Spleen (tissue), 13 donors: ENCODE measurements at places on chromosomes 6 and 20. TPM values are rescaled to one million over a fixed set of nuclear protein-coding genes. Genes with fewer than 3 reads are reported as not detected.

DNA sequence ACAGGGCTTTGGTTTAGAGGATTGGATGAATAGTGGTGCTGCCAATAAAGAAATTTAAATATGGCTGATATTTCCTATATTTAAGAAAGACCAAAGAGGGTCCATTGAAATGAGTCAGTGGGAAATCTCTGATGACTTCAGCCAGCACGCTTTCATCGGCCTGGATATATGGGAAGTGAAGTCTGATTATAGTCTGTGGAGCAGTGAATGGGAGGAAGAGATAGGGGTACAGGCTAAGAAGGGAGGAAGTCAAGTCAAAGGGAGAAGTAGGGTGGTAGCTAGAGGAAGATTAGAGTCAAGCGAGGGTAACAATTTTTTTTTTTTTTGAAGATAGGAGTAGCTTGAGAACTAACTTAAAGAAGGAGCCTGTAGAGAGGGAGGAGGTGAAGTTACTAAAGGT, 22.7 kb downstream of the SLC16A10 start:
- H3K4me1 ChIP-seq: peaks cover 15% of the 10 kb centered on the region
- H3K27ac ChIP-seq: no peak overlapping the region
- no peaks in the 10 kb centered on the region for H3K36me3 ChIP-seq
- no peak for DNase-seq
- H3K27me3 ChIP-seq: no peaks in the 10 kb centered on the region

DNA sequence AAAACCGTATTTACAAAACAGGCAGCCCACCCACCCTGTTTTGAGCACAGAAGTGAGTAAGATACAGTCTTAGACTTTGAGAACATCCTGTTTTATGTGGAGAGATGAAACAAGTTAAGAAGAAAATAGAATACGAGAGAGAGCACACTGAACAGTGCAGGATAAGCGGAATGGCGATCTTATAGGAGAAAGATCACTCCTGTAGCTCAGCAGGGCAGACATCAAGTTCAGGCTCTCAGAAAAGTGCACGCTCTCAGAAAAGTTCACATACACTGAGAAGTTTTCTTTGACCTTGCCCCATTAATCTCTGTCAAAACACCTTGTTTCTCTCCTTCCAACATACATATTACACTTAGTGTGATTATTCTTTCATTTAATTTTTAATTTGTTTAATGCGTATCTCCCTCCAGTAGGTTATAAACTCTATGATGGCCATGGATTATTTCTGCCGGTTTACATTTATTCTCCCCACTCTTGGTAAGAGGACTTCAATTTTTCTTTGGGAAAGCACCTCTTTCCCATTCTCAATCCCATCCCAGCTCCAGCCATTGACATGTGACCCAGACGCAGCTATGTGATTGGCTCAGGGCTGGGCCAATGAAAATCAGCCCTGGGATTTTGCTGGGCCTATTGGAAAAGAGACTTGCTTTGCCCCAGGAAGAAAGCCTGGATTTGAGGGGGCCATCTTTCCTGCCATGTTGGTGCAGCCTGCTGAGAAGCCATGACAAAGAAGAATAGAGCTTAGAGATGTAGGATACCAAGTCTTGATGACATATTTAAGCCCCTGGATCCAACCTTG, 16.2 kb downstream of the KCNB1 start:
- no peaks in the 10 kb centered on the region for H3K36me3 ChIP-seq
- H3K27ac ChIP-seq: no peak overlapping the region
- H3K4me1 ChIP-seq: no peaks in the 10 kb centered on the region
- H3K27me3 ChIP-seq: peaks cover 23% of the 10 kb centered on the region

DNA sequence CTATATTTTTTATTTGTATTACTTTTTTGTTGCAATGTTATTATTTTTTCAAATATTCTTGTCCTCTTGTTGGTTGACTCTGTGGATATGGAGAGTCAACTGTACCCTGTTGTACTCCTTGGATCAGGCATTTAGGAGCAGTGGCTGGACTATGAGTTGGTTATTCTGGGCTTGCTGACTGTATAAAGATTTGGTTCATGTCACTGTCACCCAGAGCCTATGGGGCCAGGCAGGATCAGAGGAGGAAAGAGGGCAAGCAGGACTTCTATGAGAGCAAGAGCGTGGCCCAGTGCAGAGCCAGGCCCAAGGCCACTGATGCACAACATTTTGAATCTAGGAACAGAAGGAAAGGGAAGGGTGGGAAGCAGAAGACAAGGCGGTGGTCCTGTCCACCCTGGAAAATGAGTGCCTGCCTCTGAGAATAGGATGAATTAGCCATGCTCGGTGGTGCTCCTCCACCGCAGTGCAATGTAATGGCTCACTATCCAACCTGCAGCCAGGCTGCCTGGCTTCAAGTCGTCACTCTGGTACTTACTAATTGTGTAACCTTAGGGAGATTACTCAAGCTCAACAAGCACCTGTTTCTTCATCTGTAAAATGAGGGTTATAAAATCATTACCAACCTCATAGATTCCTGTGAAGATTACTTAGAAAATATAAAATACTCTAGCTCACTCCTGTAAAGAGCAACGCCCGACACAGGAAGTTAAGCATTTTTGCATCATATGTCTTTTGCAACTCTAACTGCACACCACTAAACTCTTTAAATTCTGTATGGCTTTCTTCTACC, 192.1 kb downstream of the KCNQ5 start:
- H3K27me3 ChIP-seq: no peaks in the 10 kb centered on the region
- H3K4me3 ChIP-seq: no peak overlapping the region
- H3K27ac ChIP-seq: no peak overlapping the region

DNA sequence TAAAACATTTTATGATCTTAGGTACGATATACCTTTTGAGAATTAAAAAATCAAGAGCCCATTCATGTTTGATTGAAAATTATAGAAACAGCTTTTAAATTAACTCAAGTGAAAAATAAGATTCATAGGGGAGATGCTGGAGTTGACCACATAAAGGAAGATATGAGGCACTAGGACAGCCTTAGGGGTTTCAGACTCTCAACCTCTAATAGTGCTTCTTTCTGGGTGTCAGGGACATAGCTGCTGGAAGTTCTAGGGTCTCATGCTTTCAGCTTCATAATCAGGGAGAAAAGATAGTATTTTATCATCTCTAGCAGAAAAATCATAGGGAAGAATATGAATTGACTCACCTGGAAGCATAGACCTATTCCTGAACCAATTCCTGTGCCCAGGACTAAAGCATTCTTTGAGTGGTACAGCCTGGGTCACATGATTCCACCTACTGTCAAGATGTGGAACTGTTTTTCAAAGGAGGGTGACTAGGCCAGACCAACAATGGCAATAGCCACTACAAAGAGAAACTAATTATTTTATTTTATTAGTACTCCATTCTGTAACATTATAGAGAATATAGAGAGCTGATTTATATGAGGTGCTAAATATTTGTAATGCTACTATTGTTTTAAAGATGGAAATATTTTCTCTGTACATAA, 27.8 kb upstream of the CENPW start:
- no peak overlapping the region for H3K27ac ChIP-seq
- H3K36me3 ChIP-seq: no peaks in the 10 kb centered on the region
- no peak for DNase-seq
- H3K27me3 ChIP-seq: no peaks in the 10 kb centered on the region

- no peak overlapping the region for H3K27ac ChIP-seq
- DNase-seq: no peak
- no peaks in the 10 kb centered on the region for H3K27me3 ChIP-seq
- no peaks in the 10 kb centered on the region for H3K36me3 ChIP-seq
Measured at GRCh38 chr20:22795871-22796270, 211.5 kb upstream of the FOXA2 start.

DNA sequence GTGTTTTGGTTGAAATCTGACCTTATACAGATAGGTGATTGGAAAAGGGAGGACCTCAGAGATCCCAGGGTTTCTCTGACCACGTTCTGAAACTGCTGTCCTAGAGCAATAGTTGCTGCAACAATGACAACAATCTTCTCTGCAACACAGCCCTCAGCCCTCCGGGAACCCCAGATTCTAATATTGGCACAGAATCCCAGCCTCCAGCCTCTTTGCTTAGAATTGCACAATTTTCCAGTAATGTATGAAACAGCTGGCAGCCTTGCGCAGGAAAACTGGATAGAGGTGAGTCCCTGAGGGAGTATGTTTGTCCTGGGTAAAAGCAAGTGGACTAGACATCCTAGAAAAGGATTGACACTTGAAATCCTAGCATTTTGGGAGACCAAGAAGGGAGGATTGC, 30.4 kb upstream of the PNRC1 start:
- no peaks in the 10 kb centered on the region for H3K27me3 ChIP-seq
- H3K36me3 ChIP-seq: no peaks in the 10 kb centered on the region
- no peak for DNase-seq

Gene MOCS1
- 5.0 TPM for total RNA-seq

GRCh38 chr6:33323623-33323948, 6.0 kb upstream of the ZBTB22 start:
- H3K4me1 ChIP-seq: peaks cover 68% of the 10 kb centered on the region
- DNase-seq: peak; percentile 87
- peak overlapping the region; percentile 93 for H3K4me3 ChIP-seq

Gene CYP24A1
- total RNA-seq: not detected

Gene PPIL6
- 0.85 TPM for total RNA-seq

Gene ANGPT4
- not detected for total RNA-seq

GRCh38 chr20:37969949-37970855, 63.1 kb downstream of the TTI1 start:
- H3K27me3 ChIP-seq: no peaks in the 10 kb centered on the region
- H3K36me3 ChIP-seq: no peaks in the 10 kb centered on the region
- H3K4me3 ChIP-seq: no peak overlapping the region
- no peaks in the 10 kb centered on the region for H3K4me1 ChIP-seq
- no peak overlapping the region for H3K27ac ChIP-seq

- no peak overlapping the region for H3K27ac ChIP-seq
- H3K4me1 ChIP-seq: peaks cover 53% of the 10 kb centered on the region
- DNase-seq: no peak
- H3K4me3 ChIP-seq: no peak overlapping the region
- H3K36me3 ChIP-seq: no peaks in the 10 kb centered on the region
- no peaks in the 10 kb centered on the region for H3K27me3 ChIP-seq
Measured at GRCh38 chr20:57445298-57445697, 54.1 kb downstream of the RBM38 start.

Gene TNNC2
- total RNA-seq: not detected

- H3K27ac ChIP-seq: no peak overlapping the region
- no peak overlapping the region for H3K4me3 ChIP-seq
- H3K36me3 ChIP-seq: no peaks in the 10 kb centered on the region
- no peak for DNase-seq
Measured at GRCh38 chr6:18457065-18457737, 70.1 kb downstream of the RNF144B start.

GRCh38 chr6:12339808-12340487, 49.8 kb downstream of the EDN1 start:
- H3K36me3 ChIP-seq: no peaks in the 10 kb centered on the region
- H3K4me1 ChIP-seq: no peaks in the 10 kb centered on the region
- no peak for DNase-seq
- H3K27ac ChIP-seq: no peak overlapping the region

DNA sequence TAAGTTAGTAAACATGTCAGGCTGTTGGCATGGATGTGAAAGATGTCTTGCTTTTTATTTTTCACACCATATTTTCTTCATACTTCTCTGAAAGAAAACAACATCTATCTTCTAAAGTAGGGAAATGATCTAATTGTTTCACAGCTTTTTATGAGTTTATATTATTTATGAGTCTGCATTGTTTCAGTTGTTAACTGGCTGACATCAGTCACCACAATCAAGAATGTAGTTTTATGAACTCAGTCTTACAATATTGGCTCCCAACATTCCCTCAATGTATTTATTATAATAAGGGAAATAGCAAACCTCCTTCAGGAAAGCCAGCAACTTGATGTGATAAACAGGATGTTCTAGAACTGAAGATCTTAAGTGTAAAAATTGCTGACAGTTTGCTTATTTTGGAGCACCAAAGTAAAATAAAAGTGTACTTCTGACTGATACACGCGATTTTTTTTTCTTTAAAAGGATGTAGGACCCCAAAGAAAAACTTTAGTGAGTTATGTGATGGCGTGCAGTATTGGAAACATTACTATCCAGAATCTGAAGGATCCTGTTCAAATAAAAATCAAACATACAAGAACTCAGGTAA, 106.0 kb downstream of the ADGRG6 start:
- no peaks in the 10 kb centered on the region for H3K4me1 ChIP-seq
- H3K27me3 ChIP-seq: no peaks in the 10 kb centered on the region
- H3K36me3 ChIP-seq: no peaks in the 10 kb centered on the region
- no peak overlapping the region for H3K27ac ChIP-seq
- H3K4me3 ChIP-seq: no peak overlapping the region

GRCh38 chr6:27312146-27312949, at the start of gene POM121L2:
Gene POM121L2 (minus strand): TSS chr6:27312273. CDS start chr6:27312170, 103 bp downstream.
- peaks cover 68% of the 10 kb centered on the region for H3K27me3 ChIP-seq
- no peak within 1 kb of the TSS for H3K27ac ChIP-seq
- H3K4me3 ChIP-seq: peak within 1 kb of the TSS; percentile 75
- H3K4me1 ChIP-seq: peaks cover 15% of the 10 kb centered on the region

Gene TBPL1
- 19.3 TPM for total RNA-seq

DNA sequence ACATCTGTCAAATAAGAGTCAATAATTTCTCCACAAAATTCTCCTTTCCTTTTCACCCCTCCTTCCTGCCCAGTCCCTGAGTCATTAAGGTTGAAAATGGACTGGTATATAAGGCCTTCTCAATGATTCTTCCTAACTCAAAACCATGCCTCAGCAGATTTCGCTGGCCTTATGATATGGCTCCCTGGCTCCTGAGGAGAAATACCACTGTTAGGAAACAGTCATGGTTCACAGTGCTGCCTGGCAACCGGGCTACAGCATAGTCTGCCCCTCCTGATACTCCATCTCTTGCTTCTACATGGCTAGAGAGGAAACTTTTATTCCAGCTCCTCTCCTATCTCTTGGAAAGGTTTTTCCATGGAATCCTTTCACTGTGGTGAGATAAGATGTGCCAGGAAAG, 4.7 kb downstream of the UBE2J1 start:
- DNase-seq: no peak
- H3K27me3 ChIP-seq: no peaks in the 10 kb centered on the region
- peaks cover 84% of the 10 kb centered on the region for H3K4me1 ChIP-seq

DNA sequence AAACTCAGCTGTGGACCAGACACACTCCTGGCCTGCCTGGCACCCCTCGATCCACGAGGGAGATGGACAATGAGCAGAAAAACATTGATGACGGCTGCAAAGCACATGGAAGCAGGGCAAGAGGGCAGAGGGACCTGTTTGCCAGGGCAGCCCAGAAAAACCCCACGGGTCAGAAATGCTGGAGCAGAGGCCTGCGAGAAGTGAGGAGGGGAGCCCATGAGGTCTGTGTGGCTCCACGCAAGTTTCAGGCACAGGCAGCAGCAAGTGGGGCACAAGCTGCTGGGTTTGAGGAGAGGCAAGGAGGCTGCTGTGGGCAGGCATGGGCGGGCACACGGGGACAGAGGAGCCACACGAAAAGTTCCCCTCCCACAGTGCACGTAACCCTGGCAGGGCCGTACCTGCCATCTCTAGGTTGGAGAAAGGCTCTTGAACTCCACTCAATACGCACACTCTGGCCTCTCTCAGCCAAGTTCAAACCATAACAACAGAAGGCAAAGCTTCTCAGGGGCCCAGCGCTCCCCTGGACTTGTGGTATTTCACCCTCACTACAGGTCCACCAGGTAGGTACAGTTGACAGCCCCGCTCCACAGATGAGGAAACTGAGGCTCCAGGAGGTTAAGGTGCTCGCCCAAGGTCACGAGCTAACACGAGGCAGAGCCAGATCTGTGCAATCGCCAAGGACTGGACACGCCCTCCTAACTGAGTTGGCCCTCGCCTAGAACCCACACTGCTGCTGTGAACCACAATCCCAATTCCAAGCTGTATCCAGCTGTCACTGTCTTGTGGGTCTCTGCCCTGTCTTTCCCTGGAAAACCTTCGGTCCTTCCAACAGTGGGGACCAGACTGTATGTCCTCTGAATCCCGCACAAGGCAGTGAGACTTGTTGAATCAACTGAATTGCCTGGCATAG, 108.2 kb downstream of the NOL4L start:
- H3K4me1 ChIP-seq: peaks cover 100% of the 10 kb centered on the region
- H3K36me3 ChIP-seq: no peaks in the 10 kb centered on the region
- no peak overlapping the region for H3K4me3 ChIP-seq
- peak; percentile 56 for DNase-seq
- H3K27me3 ChIP-seq: no peaks in the 10 kb centered on the region
